Metanephros (tissue), 2 donors: ENCODE measurements at places on chromosomes 13 and 19. TPM values are rescaled to one million over a fixed set of nuclear protein-coding genes. Genes with fewer than 3 reads are reported as not detected.

The SLC6A16 gene
- total RNA-seq = 3.2 TPM

The ZNF493 gene
- 40.3 TPM for total RNA-seq

The ZNF667 gene
- 9.1 TPM for total RNA-seq

The CEACAM8 gene
- total RNA-seq = 2.5 TPM

The LILRB1 gene
- 3.4 TPM for total RNA-seq

The YIPF2 gene
- total RNA-seq = 60.4 TPM

The LGALS14 gene
- not detected for total RNA-seq

The CYP2F1 gene
- total RNA-seq = not detected

The OR4F17 gene
- total RNA-seq = not detected

The ZNF45 gene
- 19.3 TPM for total RNA-seq

The PGLYRP1 gene
- total RNA-seq = 9.9 TPM

The TEX29 gene
- total RNA-seq = 0.58 TPM

The ARL11 gene
- 1.1 TPM for total RNA-seq

The TINCR gene
- 0.93 TPM for total RNA-seq

The RFPL4AL1 gene
- total RNA-seq = 0.41 TPM

The PRODH2 gene
- total RNA-seq = 14.4 TPM

The CD209 gene
- total RNA-seq = 4.8 TPM

The CYP4F8 gene
- total RNA-seq = not detected

The MBD3 gene
- total RNA-seq = 74.8 TPM

The PDE4A gene
- 4.8 TPM for total RNA-seq

The SEMA6B gene
- 6.4 TPM for total RNA-seq

The TMEM150B gene
- 2.1 TPM for total RNA-seq

The ATP8A2 gene
- total RNA-seq = 4.1 TPM

The PSG1 gene
- total RNA-seq = not detected

The FGF22 gene
- 0.88 TPM for total RNA-seq

The PPP1R12C gene
- total RNA-seq = 53.5 TPM

The CCL25 gene
- not detected for total RNA-seq

The PROSER1 gene
- total RNA-seq = 39.5 TPM

The ANO8 gene
- total RNA-seq = 12.3 TPM

The DOCK9 gene
- 76.8 TPM for total RNA-seq

The SMIM44 gene
- total RNA-seq = 0.99 TPM

The AXL gene
- 48.8 TPM for total RNA-seq

The MZF1 gene
- total RNA-seq = 37.2 TPM

The TBC1D4 gene
- total RNA-seq = 69.8 TPM

The OR7G2 gene
- total RNA-seq = not detected

The SIN3B gene
- 74.3 TPM for total RNA-seq

The ZNF578 gene
- total RNA-seq = 6.3 TPM

The FFAR2 gene
- total RNA-seq = 1.5 TPM

The AZU1 gene
- 30.4 TPM for total RNA-seq

The COX6B2 gene
- 0.12 TPM for total RNA-seq

The CGB1 gene
- not detected for total RNA-seq

The FAM216B gene
- not detected for total RNA-seq

The EDNRB gene
- total RNA-seq = 70.6 TPM

The ATP8B3 gene
- total RNA-seq = 1.9 TPM

The BEST2 gene
- not detected for total RNA-seq

The CACNA1A gene
- total RNA-seq = 0.88 TPM

The EDDM13 gene
- not detected for total RNA-seq

The DKKL1 gene
- 1.5 TPM for total RNA-seq

The UPK1A gene
- total RNA-seq = 20.4 TPM

The RXFP2 gene
- total RNA-seq = 0.41 TPM

The MYPOP gene
- total RNA-seq = 3.8 TPM

The IGSF23 gene
- 0.76 TPM for total RNA-seq

The TM9SF2 gene
- 140 TPM for total RNA-seq

The NBEA gene
- total RNA-seq = 44.0 TPM

The SPACA7 gene
- total RNA-seq = not detected

The ZNF628 gene
- total RNA-seq = 5.6 TPM

The CA11 gene
- total RNA-seq = 3.5 TPM
